ENCODE measurements at places on chromosomes 7 and 10.

GRCh38 chr7:158856883-158857668 lies 718 bp downstream of the DYNC2I1 start:
- DNase-seq, result no peak

GRCh38 chr10:131885391-131886165 lies 15.2 kb upstream of the PPP2R2D start:
- DNase-seq, result peak; percentile 87

DNA sequence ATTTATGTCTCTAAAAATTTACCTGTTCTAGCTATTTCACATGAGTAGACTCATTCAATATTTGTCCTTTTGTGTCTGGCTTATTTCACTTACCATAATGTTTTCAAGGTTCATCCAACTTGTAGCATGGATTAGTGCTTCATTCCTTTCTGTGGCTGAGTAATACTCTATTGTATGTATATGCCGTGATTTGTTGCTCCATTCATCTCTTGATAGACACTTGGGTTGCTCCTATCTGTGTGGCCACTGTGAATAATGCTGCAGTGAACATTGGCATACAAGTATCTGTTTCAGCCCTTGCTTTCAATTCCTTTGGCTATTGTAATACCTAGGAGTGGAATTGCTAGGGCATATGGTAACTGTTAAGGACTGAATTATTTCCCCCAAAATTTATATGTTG lies 86.9 kb downstream of the VWC2 start:
- DNase-seq, result no peak

- peak; percentile 68 for DNase-seq
These were observed 156.6 kb downstream of the SKIDA1 start for GRCh38 chr10:21368728-21369425.

- DNase-seq, result no peak
These were observed 41.2 kb upstream of the SDK1 start for GRCh38 chr7:3259711-3260400.

GRCh38 chr7:75039709-75040108 lies 33.9 kb downstream of the RCC1L start:
- DNase-seq, result no peak

DNA sequence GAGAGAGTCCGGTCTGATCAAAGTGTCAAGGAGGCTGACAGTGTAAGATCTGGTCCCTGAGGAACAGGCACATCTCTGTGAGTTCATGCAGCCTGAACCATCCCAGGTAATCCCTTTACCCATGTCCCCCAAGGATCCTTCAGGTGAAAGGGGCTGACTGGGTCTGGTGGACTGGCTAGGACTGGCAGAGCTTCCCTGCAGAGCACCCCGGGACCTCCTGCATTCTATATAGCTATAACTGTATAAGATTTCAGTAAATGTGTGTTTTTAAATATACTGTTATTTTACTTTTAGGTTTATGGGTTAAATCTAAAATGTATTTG lies 246.8 kb downstream of the ELMO1 start:
- no peak for DNase-seq

DNA sequence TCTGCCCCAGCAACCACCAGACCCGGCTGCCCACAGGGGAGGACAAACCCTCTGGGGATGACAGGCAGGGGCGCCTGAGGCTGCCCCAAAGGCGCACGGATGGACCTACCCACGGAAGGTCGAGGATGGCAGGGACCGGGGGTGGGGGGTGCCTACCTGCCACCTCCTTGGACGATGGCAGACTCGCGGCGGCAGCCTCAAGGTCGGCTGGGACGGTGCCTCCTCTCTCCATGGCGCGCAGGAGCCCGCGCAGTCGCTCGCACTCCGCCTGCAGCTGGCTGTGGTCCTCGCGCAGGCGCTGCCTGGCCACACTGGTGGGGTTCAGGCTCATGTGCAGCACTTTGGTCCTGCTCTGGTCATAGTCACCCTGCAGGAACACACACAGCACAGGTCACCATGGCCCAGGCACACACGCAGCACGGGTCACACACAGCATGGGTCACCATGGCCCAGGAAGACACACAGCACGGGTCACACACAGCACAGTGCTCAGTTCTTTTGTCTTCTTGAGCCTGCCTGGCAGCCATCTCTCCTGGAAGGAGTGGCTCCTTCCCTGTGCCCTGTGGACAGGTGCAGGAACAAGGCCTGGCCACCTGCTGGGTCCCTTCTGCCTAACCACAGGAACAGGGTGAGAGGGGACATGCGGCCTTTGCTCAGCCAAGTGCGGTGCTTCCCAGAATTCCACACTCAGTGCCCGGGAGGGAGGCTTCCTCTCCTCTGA lies 266.6 kb downstream of the ELFN1 start:
- DNase-seq, result no peak

DNA sequence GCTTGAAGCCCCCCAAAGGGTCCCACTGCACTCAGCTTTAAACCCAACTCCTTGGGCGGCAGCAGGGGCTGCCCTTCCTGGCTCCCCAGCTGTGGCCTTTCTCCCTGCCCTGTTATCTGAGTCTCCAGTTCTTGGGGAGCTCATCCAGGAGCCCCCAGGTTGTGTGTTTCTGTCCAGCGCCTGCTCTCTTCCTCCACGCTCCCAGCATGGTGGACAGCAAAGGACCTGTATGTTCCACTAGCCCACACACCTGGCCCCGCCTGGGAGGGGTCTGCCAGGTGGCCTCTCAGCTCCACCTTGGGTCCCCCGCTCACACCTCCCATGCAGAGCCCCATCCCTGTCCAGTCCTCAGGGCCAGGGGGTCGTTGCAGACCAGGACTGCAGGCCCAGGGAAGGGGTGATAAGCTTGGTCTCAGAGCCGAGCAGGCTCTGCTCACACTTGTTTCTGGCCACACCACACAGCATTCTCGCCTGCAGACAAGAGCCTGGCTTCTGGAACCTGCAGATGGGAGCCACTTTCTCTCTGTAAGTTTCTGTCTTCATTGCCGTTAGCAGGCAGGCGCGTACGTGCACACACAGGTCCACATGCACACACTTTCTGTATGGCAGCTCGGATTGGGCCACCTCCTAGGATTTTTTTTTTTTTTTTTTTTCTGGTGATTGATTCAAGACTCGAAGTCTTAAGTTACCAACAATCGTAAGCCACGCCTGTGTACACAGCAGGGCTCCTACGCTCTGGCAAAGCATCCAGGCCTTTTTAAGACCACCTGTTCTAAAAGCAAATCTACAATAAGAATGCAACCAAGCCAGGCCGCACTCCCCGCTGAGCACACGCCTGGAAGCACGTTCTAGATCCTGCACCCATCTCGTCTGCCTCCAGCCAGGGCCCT lies 104.6 kb downstream of the CYTH3 start:
- DNase-seq, result no peak

DNA sequence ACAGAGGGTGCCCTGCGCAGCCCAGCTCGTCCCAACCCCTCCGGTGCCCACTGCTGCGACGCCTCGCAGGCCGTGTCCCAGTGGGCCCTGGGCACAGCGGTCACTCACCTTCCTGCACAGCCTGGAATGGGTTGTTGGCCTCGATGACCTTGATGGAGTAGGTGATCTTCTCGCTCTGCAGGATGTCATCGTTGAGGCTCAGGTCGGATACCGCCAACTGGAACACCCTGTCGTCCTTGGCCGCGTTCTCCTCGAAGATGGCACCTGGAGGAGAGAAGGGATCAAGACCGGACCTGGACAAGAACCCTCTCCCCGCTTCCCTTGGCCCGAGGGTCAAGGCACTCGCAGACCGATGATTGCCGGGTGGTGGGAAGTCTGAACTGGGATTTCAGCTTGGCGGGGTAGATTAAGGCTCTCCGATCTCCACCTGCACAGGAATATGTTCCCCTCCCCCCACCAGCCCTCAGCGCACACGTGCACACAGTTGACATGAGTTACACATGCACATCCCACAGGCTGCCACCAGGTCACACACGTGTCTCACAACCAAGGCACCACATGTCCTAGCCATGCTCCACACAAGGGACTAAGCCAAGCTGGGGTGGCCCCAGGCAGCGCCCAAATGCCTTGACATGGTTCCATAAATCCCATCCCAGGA lies 2.6 kb downstream of the GRID1 start:
- DNase-seq, result peak; percentile 62

- DNase-seq, result no peak
These were observed 47.9 kb upstream of the MRLN start for GRCh38 chr10:59801171-59801570.

DNA sequence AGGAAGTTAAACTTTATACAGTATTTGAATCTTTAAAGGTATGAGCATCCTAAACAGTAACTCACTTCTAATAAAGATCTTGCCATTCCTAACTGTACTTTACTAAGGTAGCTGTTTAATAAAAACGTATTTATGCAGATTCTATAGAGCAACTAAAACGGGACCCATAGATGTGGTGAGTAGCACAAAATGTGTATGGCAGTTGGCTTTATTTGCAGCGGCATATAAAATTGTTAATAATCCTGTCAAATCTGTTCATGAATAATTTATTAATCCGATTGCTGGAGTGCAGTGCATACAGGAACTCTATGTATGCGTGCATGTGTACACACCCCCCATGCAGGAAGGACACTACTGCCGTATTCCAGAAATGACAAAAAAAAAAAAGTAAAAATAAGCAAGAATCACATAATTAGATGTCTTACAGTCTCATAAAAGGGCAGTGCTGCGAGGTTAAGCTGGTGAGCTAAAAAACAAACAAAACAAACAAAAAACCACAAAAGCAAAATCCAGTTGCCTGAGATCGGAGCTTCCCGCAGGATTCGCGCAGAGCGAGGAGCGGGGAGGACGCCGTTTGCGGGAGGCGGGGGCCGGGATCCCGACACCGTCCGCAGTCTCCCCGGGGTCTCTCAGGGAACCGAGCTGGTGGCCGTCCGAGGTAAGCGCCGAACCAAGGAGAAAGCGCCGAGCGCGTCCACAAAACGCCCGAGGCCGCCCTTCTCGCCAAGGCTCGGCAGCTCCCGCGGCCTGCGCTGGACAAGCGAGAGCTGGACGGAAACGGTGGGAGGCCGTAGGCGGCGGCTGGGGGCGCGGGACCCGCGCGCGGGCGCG lies 518 bp upstream of the COMMD3 start:
- DNase-seq, result no peak

- DNase-seq, result no peak
These were observed 22.4 kb downstream of the CFAP69 start for GRCh38 chr7:90267263-90267858.

GRCh38 chr10:131833013-131833412 lies 67.8 kb upstream of the PPP2R2D start:
- no peak for DNase-seq

DNA sequence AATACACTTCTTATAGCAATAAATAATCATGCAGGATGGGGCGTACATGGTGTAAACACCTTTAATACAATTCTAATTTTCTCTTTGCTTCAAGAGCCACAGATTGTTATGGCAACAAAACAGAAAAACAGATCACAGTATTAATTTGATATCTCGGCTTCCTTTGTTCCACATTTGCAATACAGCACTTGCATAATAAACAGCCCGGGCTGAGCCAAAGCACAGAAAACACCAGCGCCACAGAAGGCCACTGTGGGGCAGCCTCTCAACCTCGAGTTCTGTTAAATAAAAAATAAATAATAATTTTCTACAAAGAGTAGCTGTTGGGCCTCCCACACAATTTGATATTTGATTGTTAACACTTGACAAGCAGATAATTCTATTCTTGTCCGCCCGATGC lies 255.9 kb downstream of the USP6NL start:
- DNase-seq, result no peak

- DNase-seq, result no peak
These were observed 298.7 kb upstream of the LRRTM3 start for GRCh38 chr10:66627156-66627555.

DNA sequence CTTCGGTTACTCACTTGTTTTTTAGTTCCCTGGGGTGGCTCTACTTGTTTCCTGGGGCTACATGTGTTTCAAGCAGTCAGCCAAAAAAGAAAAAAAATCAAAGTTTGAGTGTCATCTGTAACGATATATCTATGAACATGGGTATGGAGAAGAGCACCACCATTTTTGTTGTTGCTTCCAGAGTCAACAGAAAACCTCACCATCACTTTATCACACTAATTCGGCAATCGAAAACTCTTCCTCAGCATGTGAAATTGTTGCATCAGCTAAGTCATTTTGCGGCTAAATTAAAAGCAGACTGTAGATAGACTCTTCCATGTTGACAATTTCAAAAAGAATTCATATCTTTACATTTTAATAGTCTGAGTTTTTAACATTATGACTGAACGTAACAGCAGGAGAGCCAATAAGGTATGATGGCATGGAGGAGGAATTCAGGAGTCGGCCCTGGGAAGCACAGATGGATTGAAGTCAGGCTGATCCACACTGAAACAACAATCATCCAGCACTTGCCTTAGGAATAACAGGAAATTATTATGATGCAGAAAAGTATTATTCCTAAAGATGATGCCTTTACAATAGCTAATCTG lies 455.7 kb upstream of the KLF6 start:
- no peak for DNase-seq

DNA sequence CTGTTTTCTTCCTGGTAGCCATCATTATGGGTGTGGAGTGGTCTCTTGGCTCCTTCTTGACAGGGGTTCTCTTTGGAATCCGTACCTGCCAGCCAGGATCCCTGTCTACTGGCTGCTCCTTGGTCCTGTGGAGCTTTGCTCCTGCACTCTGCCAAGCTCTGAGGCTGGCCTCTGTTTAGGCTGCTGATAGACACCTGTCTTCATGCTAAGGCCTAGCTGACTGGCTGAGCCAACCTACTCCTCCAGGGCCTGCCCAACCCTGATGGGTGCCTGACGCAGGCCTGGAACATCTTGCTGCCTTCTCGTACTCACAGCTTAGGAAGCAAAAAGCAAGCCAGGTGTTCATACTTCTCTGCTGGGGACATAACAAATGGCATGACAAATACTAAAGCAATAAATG lies 333.6 kb upstream of the ZNF32 start:
- DNase-seq, result no peak

GRCh38 chr10:92241501-92241900 lies 49.4 kb downstream of the CPEB3 start:
- DNase-seq, result no peak

GRCh38 chr10:28714401-28715053 lies 37.2 kb downstream of the BAMBI start:
- no peak for DNase-seq

DNA sequence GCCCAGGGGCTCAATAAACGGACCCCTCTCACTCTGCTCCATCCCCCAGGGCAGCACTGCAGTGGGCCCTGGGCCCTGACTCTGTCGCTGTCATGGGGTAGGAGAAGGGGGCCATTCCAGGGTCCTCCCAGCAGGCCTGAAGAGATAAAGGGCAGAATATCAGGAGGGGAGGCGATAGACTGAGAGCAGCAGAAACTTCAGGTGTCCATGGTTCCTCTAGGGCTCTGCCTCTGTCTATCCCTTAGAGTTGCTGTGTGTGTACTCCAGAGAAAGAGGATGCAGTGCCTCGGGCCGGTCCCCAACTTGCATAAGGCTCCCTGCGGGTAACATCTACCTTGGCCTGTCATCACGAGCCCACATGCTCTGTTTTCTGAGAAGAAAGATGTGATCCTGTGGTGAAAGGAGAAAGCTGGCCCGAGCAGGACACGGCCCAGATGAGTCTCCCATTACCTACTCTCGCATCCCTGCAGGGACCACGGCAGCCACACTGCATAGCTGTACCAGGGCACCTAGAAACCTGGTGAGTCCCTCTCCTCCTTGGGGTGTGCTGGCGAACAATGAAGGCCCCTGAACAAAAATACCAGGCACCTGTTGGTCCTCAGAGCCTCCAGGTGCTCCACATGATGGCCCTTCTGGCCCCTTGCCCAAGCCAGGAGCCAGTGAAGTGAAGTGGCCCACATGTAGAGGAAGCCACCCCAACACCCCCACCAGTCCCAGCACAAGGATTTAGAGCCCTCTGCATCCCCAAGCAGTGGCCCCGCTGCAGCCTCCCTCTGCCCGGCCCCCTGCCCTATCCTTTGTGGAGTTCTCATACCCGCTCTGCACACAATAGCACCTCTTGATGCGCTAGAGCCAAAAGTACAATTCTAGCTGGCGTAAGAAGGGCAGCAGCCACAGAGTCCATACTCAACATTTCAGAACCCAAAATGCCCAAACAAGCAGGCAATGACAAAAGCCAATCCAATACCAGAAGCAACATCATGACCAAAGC lies 106.8 kb downstream of the ARHGAP22 start:
- DNase-seq, result no peak
